ENCODE measurements at places on chromosomes 3 and 15.

- no peak for DNase-seq
Observed at GRCh38 chr3:16186086-16186485, 11.6 kb downstream of the GALNT15 start.

DNA sequence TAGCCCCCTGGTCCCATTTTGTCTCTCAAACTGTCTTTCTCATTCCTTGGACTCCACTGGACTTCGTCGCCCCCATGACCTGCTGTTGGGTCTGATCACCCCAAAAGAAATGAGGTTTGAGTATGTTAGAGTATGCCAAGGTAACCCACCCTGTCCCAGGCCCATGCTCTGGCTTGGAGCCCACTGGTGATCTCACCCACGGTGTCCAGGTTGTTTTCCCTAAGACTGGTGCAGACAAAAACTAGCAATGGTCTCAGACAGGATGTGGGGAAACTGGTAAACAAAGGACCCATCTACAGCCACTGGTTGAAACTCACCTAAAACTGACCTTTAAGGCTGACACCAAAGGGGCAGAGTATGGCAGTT is 38.9 kb downstream of the EFCAB12 start:
- no peak for DNase-seq

GRCh38 chr15:54206586-54207321 is 228.5 kb downstream of the UNC13C start:
- no peak for DNase-seq

GRCh38 chr15:68578175-68578979 is 416 bp upstream of the CORO2B start:
- DNase-seq, result peak; percentile 11

DNA sequence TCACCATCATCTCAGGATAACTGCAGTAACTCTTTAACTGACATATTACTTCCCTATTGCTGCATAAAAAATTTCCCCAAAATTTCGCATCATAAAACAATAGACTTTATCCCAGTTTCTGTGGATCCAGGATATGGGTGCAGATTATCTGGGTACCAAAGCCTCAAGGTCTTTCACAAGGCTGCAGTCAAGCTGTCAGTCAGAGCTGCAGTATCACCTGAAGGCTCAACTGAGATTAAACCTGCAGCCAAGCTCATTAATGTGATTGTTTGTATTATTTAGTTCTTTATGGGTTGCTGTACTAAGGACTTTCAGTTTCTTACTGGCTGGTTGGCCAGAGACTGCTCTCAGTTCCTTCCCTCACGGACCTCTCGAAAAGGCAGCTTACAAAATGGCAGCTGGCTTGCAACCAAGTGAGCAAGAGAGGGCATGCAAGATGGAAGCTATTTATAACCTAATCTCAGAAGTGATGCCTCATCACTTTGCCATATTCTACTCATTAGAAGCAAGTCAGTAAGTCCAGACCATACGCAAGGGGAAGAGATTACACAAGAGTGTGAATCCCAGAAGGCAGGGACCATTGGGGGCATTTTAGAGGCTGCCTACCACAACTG is 54.9 kb downstream of the DCUN1D1 start:
- no peak for DNase-seq

DNA sequence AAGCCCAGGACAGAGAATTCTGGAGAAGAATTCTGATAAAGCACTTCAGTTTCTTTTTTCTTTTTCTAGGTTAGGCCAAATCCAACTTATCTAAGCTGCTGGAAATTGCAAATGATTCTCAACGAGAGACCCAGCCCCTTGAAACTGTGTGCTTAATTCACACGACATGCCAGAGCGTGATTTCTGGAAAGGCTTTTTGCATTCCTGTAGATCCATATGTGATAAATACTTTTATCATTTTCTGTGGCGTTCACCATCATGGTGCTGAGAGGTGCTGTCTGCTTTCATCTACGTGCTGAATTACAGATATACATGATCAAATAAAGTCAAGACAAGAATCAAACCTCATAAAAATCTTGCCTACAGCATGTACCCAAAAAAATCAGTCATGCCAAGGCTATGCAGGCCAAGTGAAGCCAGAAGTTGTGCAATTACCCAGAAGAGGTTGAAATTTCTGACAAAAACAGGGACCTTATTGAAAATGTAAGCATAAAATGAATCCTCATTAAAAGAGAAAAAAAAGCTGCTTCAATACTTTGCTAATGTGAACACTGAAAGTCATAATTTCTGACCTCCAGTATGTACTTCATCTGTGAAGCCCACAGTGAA is 10.8 kb upstream of the MEF2A start:
- no peak for DNase-seq

- no peak for DNase-seq
Observed at GRCh38 chr3:140023616-140024530, 88.9 kb downstream of the CLSTN2 start.
